ENCODE measurements at places on chromosomes 11 and 22.

DNA sequence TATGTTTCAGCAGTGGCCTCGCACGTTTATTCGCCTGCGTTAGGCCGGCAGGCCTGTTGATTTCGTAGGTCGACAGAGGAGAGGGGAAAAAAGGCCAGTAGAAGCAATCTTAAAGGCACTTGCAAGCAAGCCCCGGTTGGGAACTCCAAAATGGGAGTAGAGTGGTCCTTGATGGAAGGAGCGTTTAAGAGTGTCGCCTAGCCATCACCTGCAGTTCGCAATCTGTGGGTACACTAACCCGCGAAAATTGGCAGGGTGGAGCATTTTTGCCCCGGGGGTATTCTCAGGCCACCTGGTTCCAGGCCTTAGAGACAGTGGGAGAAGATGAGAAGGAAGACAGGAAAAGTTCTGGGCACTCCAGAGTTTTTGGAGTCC is 1.1 kb downstream of the EWSR1 start:
- no peak for DNase-seq

GRCh38 chr11:96199563-96200025 is 143.4 kb downstream of the MAML2 start:
- no peak for DNase-seq

- no peak for DNase-seq
Observed at GRCh38 chr11:13465909-13466371, 2.9 kb upstream of the BTBD10 start.

DNA sequence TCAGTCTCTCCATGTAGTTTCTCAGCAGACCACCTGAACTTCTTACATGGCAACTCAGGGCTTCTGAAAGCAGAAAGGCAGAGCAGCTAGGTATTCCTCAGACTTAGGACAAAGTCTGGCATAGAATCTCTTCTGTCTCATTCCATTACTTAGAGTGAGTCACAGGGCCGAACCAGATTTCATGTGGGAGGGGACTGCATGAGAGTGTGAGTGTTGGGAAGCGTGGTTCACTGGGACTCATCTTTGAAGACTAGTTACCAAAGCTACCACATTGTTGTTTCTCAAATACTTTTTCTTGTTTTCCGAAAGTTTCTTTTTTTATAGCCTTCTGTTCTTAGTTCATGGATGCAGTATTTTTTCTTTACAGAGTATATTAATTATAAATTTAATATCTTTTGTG is 36.1 kb upstream of the SCN3B start:
- no peak for DNase-seq

DNA sequence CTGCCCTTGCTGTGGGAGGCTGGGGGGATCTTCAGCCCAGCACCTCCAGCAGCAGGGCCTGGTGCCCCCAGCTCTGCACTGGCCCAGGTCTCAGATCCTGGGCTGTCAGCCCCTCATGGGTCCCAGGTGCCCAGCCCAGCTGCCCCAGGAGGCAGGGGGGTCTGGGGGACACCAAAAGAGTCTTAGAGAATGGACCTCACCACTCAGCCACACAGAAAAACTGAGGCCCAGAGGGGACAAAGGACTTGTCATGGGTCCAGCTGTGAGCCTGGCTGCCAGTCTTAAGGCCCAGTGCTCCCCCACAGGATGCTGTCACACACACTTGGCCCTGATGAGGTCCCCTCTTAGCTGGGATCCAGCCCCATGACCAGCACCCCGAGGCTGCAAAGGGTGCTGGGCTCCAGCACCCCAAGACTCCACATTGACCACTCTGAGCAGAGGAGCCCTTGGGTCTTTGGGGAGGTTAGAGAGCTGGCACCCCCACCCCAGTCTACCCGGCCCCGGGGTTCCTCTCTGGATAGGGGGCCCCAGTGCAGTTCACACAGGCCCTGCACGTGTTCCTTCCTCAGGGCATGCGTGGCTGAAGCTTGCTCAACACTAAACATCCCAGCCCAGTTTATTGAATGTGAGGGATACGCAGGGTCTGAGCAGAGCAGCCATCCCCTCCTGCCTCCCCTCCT is 54.4 kb downstream of the IGLL5 start:
- DNase-seq, result no peak

DNA sequence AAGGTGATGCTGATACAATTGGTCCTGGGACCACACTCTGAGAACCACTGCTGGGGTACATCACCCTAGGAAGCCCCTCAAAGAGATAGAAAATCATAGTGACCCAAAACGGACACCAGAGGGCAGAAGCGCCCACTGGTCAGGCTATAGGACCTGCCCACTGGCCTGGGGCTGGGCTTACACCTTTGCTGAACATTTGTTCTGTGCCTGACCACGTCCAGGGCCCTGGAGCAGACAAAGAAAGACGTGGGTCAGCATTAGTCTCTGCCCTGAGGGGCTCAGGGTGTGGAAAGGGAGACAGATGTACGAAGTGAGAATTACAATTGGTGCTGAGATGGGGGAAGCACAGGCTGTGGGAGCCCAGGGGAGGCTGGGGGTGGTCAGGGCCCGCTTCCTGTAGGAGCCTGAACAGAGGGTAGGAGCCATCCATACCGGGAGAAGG is 14.4 kb upstream of the SERPINH1 start:
- no peak for DNase-seq

DNA sequence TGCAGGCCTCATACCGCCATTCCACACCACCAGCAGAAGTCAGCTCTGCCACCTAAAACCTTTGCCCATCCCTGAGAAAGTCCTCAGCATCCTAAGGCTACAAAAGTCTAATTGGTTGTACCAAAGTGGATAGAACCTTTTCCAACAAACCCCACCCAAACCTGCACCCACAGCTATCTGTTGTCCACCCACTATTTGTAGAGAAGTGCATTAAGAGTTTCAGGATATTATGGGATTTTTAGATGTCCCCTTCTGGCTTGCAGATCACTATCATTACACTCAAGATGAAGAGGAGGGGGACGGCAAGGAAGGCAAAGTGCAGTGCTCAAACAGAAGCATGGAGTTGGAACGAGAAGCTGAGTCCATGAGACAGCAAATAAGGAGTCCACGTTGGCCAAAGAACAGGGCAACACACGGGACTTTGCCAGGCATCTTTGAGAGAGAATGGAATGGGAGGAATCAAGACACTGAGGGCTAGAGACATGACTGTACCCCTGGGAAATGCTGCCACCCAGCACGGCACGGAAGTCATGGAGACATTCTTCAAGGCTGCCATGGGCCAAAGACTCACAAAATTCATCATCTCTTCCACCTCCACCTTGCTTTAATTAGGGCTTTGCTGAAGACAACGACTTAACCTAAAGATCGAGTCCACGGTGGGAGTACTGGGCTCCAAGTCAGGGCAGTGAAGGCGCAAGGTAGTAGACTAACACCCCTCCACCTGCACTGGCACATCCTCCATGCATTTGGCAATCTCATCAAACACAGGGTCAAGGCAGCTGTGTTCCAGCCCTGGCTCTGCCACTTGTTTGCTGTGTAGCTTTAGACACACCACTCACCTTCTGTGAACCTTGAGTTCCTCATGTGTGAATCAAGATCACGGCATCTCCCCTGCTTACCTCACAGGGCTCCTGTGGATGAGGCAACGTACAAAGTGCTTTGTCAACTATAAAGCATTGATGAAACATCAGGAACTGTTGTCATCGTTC is 112.9 kb upstream of the TMEM45B start:
- no peak for DNase-seq

DNA sequence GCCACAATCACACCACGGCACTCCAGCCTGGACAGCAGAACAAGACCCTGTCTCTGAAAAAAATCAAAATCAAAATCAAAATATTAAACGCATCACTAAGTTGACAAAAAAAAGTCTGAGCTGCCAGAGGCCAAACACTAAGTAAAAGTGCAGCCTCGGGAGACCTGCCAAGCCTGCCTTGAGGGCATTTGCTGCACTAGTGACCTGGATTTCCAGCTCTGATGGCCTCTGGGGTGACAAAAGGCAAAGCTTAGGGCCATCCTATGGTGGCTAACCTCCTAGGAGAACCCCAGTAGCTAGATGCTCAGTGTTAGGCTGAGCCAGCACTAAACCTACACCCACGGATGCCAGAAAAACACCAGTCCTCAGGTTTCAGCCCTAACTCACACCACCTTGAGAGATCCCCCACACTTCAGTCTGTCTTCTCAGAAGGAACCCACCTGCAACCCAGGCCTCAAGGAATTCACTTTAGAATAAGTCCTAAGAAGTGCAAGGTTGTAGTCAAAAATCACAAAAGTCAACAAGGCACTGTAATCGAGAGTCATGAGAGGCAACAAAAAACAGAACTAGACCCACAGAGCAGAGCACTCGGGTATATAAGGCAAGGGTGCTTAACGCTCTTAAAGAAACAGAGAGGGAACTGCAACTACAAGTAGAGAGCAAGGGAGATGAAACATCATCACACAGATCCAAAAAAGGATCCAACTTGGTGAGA is 28.6 kb downstream of the GNB1L start:
- no peak for DNase-seq

GRCh38 chr11:92685049-92685448 is 284.4 kb upstream of the MTNR1B start:
- no peak for DNase-seq

- DNase-seq, result no peak
Observed at GRCh38 chr11:129643031-129643721, 172.5 kb upstream of the TMEM45B start.

DNA sequence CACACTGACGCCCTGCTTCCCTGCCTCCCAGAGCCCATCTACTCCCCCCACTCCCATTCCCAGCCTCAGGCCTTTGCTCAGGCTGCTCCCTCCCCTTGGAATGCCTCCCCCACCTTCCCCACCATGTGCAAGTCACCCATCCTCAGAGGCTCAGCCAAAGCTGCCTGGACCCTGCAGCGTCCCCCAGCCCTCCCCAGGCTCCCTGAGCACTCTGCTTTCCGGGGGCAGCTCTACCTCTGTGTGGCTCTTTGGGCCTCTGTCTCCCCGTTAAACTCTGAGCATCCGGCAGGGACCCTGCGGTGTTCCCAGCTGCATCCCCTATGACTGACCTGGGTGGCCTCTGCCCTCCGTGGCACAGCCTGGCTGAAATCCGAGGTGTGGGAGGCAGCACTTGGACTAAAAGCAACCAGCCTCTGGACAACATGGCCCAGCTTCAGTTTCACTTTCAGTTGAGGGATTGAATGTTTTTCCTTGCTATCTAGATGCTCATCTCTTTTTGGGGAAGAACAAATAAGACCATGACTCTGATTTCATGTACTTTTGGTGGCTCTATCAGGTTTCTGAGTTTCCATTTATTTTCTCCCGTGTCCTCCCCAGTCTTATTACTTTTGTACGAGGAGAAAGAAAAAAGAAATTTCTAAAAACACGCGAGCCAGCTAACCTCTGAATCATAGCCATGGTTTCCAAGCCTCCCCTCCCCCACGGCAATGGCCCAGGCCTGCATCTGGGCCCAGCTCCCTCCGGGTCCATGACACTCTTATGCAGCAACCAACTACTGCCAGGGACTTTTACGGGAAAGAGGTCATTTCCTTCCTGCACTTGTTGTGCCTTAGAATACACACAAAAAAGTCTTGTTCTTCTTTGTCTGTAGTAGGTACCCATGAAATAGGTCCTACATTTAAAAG is 3.8 kb downstream of the APOL3 start:
- peak; percentile 37 for DNase-seq

GRCh38 chr22:49697047-49697446 is 130.6 kb downstream of the BRD1 start:
- no peak for DNase-seq

- DNase-seq, result no peak
Observed at GRCh38 chr11:62914416-62914815, 6.7 kb downstream of the CHRM1 start.

DNA sequence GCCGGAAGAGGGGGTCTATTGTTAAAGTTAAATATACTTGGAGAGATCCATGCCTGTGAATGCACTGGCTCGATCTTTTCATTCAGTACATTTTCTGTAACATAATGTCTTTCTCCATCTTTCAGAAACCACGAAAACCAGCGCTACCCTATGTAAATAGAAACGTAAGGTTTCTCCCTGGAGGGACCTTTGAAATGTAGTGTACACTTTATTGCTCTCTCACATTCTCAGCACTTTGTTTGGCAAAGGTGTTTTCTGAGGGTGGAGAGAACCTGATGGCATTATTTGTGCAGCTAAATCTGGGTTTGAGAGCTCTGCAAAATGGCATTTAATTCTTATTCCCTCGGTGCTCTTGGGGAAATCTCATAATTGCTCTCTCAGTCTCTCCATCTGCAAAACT is 468.4 kb downstream of the NELL1 start:
- no peak for DNase-seq

GRCh38 chr22:39522567-39523300 is 2.4 kb downstream of the ATF4 start:
- DNase-seq, result no peak

GRCh38 chr11:64015935-64016845 is 19.5 kb upstream of the FLRT1 start:
- DNase-seq, result no peak

- DNase-seq, result no peak
Observed at GRCh38 chr11:74504100-74504691, 10.7 kb upstream of the LIPT2 start.

DNA sequence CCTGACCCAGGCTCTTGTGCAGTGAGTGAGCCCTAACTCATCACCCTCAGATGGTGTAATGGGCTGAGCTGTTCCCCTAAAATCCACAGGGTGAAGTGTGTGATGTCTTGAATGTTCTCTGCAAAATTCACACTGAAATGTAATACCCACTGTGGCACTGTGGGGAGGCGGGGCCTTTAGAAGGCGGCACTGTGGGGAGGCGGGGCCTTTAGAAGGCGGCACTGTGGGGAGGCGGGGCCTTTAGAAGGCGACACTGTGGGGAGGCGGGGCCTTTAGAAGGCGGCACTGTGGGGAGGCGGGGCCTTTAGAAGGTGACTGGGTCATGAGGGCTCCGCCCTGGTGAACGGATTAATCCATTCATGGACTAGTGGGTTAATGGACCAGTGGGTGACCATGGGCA is 33.0 kb downstream of the CHID1 start:
- DNase-seq, result no peak

GRCh38 chr11:72782081-72782920 is 11.5 kb downstream of the STARD10 start:
- no peak for DNase-seq

GRCh38 chr11:5252192-5252918 is 2.2 kb downstream of the HBG2 start:
- DNase-seq, result no peak

DNA sequence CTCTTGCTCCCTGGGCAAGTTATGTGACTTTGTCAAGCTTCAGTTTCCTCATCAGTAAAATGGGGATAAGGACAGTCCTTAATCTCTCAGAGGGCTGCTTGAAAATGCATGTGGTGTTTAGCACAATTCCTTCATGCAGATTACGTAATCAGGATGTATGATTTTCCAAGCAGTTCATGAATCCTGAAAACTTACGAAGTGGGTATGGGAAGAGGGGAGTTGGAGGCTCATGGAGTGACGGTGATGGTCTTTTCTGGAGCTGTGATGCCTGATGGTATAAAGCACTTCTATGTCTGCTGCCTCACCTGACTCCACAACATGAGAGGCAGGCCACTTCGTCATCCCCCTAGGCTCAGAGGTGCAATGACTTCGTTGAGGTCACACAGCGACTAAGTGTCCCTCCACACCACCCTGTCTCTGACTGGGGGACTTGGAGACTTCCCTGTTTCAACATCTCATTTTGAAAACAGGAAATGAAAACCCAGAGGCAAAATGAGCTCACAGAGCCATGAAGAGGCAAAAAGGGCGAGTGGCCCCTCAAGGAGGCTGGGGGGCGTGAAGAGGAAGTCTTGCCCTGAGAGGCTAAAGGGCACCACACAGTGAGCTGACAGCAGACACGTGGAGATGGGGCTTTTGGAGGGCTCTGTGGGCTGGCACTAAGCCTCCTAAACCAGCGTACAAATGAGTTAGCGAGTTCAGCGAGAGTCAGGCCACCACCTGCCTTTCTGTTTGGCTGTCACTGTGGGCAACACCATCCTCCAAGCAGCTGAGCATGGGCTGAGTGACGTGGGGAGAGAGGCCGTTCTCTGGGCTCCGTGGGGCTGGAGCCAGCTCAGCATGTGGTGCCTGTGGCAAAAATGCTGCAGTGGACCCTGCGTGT is 10.1 kb downstream of the MCM5 start:
- DNase-seq, result no peak

All from stimulated activated CD8-positive, alpha-beta memory T cell treated with anti-CD3 and anti-CD28 coated beads, Interleukin-15, amount 100 ng/mL, for 24 hours (primary cell).